Mesothelial cell of epicardium (in vitro differentiated cells): ENCODE measurements at places on chromosomes 2 and 18.

GRCh38 chr18:57855551-57855950 is 52.4 kb upstream of the ATP8B1 start:
- DNase-seq, result no peak

DNA sequence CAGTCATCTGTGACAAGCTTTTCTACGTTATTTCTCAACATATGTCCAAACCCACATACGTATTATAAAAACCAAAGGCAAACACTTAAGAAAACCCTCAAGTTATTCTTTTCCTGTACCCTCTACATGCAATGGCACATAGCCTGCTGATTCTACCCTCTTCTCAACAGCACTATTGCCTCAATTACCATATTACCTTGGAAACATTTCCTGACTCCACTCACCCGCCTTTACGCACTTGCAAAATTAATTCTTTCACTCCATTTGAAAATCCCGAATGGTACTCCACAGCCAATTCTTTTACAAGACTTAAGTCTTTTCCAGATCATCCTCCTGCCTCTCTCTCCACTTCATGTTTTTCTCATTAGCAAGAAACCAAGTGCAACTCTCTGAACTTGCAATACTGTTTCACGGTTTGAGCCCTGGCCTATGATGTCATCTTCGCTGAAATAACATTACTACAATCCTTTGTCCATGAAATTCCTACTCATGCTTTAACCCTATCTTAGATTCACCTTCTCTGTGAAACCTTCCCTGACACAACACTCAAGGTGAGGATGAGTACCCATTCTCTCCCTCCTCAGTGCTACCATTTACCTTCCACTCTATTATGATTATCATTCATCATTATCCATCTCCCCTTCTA is 29.0 kb downstream of the SESTD1 start:
- DNase-seq, result no peak

DNA sequence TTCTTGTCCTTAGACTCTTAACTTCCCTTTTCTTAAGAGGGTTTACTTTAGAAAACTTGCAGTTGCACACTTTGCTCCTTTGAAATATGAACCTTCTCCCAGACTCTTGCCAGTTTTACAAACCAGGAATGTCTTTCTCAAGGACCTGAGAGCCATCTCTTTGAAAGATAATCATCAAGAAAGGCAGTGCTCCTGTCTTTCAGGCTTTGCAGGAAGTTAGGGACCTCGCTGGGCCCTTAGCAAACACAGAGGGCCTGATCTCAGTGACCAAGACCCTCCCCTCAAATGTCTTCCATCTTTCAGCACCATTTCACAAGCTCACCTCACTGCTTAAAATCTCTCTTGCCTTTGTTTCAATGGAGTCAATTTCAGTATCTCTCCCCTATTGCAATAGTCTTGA is 32.0 kb upstream of the NYAP2 start:
- no peak for DNase-seq

- no peak for DNase-seq
These were observed 80.5 kb upstream of the ITPRID2 start for GRCh38 chr2:181810823-181811695.

- no peak for DNase-seq
These were observed 28.0 kb downstream of the UBE2E3 start for GRCh38 chr2:181008407-181008806.

DNA sequence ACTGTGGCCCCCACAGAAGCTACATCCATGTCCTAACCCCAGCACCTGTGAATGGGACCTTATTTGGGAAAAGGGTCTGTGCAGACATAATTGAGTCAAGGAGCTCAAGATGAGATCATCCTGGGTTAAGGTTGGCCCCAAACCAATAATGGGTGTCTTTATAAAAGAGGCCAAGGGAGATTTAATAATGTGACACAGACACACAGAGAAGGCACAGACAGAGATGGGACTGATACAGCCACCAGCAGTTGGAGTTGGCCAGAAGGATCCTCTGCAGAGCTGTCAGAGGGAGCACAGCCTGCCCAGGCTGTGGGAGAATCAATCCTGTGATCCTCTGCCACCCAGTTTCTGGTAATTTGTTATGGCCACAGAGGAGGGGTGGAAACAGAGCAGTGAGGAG is 26.0 kb downstream of the SNORC start:
- DNase-seq, result no peak

DNA sequence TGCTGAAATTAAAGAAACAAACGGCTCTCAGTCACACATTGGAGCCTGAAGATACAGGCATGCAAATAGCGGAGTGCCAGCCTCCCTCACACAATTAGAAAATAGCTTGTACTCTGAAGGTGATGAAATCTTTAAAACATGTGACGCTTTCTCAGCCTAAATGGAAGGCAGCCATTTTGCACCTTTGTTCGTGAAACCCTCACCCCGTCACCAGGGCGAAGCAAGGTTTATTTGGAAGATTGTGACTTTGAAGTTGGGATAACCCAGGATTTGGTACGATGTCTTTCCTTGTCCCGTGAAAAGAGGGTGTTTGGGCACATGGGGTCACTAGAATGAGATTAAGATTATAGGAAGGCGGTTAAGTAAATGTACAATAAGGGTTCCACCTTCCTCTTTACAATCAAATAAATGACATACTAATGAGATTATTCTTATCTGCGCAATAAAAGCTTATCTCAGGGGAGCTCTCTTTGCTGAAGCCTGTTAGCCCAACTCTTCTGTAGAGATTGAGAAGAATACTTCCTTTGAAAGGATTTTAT is 4.2 kb downstream of the SH3BP4 start:
- DNase-seq, result no peak

GRCh38 chr2:230898713-230899091 is 26.3 kb downstream of the GPR55 start:
- no peak for DNase-seq

DNA sequence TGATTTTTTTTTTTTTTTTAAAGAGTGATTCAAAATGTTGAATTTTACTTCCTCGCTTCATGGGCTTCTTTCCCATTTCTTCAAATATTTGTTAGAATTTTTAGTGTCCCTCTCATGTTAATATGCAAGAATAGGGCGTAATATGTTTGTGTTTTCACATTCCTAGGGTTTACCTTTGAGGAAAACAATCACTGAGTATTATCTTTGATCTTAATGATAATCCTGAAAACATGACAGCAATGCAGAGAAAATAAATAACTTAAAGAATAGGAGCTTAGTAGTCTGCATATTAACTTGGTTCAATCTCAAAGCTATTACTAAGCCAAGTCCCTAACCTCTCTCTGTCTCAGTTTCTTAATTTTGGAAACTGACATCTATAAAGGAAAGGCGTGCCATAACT is 475.4 kb downstream of the NRXN1 start:
- DNase-seq, result no peak

DNA sequence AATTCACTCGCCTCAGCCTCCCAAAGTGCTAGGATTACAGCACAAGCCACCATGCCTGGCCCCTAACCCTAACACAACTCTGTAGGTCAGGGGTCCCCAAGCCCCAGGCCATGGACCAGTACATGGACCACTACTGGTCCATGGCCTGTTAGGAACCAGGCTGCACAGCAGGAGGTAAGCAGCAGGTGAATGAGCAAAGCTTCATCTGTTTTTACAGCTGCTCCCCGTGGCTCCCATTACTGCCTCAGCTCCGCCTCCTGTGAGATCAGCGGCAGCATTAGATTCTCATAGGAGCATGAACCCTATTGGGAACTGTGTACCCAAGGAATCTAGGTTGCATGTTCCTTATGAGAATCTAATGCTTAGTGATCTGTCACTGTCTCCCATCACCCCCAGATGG is 201.7 kb downstream of the NRP2 start:
- no peak for DNase-seq

GRCh38 chr18:48030616-48031480 is 100.4 kb upstream of the SMAD2 start:
- peak; percentile 64 for DNase-seq

- DNase-seq, result no peak
These were observed 156.8 kb downstream of the STK39 start for GRCh38 chr2:168090366-168091135.

DNA sequence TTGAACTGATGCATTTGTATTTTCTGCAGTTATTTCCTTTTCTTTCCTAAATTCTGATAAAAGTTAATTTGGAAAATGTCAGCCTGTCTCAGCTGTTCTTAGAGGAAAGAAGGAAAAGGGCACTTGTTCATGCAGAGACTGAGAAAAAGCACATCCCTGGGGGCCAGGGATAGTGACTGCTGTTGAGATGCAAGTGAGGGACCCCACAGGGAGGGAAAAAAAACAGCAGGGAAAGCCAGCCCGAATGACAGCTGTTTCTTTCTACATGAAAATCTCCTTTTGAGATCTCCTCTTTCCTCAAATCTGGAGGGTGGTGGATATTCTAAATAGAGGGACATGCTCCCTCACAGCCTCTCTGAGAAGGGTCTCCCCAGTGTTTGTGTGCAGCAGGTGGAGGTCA is 14.0 kb upstream of the MTA3 start:
- DNase-seq, result no peak

- no peak for DNase-seq
These were observed 81.6 kb downstream of the EPB41L3 start for GRCh38 chr18:5462227-5462626.

DNA sequence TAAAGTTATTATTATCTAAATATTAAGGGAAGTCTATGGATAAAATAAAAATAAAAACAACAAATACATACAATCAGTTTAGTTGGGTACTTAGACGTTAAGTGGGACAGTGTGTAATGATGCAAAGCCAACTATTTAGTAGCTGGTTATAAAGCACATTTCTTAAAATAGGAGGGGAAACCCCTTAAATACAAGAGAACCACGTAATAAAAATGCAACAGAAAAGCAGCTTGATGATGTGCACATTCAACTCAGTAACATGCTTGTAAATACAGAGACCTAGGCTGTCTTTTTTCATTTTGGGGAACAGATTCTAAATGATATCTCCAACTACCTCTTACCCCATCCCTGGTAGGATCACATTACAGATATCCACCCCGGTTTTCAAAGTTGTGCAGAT is 134.3 kb upstream of the AQP4 start:
- DNase-seq, result no peak

- no peak for DNase-seq
These were observed 492.3 kb upstream of the ZEB2 start for GRCh38 chr2:145012214-145012670.

DNA sequence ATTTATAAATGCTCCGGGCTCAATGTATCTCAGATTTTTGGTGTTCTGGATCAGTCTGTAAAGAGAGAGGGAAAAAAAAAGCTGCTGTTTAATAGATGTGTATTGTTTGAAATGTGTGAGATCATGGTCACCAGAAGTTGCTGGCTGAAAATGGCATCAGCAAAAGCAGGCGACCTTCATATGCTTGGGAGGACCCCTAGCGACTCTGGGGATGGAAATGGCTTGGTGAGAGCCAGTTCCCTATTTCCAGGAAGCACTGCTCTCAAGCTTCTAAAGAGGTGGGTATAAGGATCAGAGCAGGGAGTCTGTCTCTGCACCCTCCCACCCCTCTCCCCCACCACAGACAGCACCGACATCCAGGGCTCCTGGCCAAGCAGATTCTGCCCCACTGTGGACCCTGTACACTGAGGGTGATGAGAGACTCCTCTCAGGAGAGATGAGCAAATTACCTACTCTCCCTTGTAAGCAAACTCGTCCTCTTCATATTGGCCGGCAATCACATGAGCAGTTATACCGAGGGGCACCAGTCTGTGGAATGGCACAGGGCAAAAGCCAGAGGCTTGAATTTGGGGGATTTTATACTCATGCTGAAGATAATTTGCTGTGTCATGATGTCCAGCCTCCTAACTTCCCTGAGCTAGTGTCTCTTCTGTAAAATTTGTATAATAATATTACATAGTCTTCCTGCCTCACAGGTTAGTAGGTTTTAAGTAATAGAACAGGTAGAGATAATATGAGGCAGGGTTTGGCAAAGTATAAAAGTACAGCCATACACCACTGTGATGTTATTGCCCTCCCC is 29.6 kb downstream of the LHCGR start:
- no peak for DNase-seq

GRCh38 chr2:45260946-45261345 is 251.7 kb upstream of the SIX2 start:
- DNase-seq, result no peak

DNA sequence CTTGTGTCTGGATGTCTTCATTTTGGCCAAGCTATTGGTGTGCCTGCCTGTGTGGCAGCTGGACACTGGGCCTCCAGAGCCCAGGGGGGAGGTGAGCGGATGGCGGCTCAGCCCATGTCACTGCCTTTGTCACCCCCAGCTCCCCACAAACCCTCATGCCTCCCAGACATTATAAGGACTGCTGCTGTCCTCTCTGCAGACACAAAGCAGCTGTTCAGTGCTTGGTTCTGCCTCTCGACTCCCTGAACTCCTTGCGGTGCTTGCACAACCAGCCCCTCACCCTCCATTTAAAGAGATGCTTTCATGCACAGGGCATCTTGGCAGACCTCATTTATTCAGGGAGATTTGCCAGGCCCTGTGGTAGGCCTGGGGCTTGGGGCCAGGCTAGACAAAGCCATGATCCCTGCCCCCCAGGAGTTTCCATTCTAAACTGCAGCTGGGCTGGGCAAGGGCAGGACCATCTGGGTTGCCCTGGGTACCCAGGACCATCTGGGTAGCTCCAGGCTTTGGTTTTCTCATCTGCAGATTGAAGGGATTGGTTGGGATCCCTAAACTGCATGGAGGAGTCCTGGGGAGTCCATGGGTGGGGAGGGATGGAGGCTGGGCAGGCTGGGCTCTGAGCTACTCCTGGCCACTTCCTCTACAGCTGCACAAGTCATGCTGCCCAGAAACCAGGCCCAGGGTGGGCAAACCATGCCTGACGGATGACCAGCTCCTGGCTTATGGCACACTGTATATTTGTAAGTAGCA is 168.5 kb downstream of the CELF4 start:
- DNase-seq, result no peak

DNA sequence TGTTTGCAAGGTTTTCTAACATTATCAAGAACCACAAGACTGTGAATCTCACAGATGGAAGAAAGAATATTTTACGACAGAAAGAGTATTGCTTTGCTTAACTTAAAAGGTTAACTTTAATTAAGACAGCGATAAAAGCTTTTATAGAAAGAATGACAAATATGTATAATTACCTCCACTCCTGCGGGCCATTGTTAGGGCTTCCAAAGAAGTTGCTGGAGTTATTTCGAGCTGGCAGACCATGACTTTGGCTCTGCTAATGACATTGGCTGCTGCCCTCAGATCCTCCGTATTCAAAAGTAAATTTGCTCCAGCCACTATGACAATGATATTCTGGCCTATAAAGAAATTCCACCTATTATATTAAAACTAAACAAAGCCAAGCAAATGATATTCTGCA is 47.3 kb downstream of the RBKS start:
- DNase-seq, result no peak

- no peak for DNase-seq
These were observed 76.0 kb upstream of the SLC66A3 start for GRCh38 chr2:11079136-11079824.

- DNase-seq, result no peak
These were observed 8.9 kb upstream of the SLC25A12 start for GRCh38 chr2:171902840-171903420.

GRCh38 chr18:10264260-10264659 is 190.2 kb upstream of the APCDD1 start:
- no peak for DNase-seq

GRCh38 chr2:36538335-36538734 is 59.6 kb downstream of the FEZ2 start:
- DNase-seq, result no peak
